Hepatic stellate cell (primary cell): ENCODE measurements at places on chromosomes 16 and 17.
A peak's percentile ranks its signal among the peaks of the same experiment; 100 is the strongest.

GRCh38 chr16:1770328-1771187, 785 bp downstream of the NME3 start:
- DNase-seq = peak; percentile 78

DNA sequence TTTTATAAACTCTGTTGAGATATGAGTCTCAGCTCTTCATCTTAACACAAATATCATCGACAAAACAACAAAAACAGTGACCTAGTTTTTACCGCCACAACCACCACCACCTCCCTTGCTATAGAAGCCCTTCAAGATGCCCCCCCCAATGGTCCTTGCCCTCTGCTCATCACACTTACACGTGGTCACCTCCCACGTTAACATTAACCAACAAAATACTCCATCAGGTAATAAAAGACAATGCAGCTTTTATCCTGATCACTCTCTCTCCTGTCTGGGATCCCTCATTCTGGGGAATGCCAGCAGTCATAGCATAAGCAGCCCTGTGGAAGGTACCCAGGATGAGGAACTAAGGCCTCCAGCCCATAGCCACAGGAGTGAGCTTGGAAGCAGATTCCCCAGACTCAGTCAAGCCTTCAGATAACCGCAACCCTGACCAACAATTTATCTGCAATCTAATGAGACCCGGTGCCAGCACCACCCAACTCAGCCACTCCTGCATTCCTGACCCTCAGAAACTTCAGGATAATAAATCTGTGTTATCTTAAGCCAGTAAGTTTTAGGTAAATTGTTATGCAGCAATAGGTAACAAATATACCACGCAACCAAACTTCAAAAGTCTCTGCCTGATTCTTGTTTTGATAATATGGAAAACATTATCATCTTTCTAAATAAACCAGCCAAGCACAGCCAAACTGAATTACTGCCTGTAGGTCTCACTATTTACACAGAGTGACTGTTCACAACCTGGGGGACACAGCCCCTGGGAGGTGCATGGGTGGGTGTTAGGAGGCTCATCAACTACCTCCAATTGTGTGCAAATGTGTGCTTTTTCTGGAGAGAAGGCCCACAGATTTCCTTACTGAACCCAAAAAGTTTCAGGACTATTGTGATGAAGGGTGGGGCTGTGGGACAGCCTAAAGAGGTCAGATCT, 6.1 kb downstream of the PECAM1 start:
- DNase-seq = no peak

- no peak for DNase-seq
Measured at GRCh38 chr16:24879684-24880083, 33.9 kb downstream of the SLC5A11 start.

DNA sequence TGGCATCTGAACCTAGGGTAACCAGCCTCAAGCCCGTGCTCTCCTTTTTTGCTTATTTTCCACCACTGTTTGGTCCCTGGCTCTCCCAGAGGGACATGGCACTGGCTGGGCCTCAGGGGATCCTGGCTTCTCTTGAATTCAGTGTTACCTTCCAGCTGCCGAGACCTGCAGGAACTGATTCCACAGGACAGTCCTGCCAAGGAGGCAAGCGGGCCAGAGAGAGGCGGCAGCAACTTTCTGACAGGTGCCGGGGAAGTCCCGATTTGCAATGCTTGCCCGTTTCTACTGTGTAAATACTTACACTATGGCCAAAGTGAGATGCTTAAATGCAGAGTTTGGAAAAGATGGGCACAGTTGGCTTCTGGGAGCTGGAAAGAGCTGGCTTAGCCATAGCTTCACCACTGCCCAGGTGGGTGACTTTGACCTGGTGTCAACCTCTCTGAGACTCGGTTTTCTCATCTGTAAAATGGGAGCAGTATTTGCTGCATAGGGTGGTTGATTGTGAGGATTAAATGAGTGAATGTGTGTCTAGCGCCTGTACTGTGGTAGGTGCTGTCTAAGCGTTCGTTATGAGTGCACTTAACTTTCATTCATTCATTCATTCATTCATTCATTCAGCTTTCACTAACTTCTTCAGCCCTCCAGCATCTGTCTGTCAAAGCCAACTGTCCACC, 124.9 kb downstream of the CMIP start:
- DNase-seq = no peak

GRCh38 chr17:73030501-73030921, 62.0 kb downstream of the SLC39A11 start:
- DNase-seq = no peak

- DNase-seq = no peak
Measured at GRCh38 chr17:36722121-36722902, 120.9 kb downstream of the MRM1 start.

DNA sequence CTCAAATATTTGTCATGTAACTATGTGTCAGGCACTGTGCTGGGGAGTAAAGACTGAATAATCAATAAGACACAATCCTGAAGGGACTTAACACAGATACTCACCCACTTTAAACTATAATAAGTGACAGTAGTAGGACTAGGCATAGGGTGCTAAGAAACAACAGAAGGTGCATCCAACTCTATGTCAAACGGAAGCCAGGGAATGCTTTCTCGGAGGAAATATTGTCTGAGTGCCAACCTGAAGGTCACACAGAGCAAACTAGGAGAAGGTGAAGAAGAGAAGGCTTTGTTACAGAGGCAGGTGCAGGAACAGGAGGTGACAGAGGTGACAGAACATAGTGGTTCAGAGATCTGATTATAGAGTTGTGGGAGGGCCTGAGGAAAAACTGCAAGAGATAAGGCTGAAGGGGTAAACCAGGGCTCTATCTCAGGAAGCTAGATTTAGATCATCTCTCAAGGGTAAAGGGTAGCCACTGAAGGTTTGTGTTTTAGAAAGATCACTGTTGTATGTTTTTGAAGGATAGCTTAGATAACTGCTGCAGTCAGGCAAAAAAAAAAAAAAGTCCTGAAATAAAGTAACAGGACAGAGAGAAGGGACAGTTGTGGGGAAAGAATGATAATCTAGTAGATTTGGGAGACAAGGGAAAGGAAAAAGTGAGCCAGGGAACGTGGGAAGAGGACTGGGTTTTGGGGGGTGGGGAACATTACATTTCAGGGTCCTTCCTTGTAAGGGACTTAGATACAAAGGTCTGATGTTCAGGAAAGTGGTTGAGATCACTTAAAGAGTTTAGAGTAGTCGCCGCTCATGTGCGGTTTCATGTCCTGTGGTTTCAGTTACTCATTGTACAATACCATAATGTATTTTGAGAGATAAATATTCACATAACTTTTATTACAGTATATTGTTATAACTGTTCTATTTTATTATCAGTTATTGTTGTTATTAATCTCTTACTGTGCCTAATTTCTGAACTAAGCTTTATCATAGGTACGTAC, 85.6 kb upstream of the NETO2 start:
- DNase-seq = no peak

- DNase-seq = no peak
Measured at GRCh38 chr16:89314357-89314756, 96.9 kb downstream of the ZNF778 start.

DNA sequence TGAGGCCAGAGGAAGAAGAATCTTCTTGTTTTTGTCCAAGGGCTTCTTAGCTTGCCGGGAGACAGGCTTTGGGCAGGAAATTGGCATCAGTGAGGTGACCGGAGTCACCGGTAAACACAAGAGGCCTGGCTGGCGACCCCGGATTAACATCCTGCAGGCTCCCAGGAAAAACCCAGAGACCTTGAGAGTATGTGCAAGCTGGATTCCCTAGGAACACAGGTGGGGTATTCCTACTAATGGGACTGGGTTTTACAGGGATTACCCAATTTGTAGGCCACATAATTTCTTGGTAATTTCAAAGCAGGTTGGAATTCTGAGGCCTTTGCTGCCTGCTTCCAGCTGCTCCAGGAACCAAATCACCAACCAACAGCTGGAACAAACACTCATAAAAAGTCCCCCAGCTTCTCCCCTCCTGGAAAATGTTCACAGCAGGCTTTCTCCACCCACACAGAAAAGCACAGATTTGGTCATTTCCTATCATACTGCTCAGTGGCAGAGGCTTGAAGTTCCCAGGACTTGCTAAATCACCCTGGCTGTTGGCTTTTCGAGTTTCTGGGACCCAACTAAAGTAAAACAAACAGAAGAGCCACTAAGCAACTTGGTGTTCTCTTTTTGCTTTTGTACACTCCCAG, 258.8 kb downstream of the IRF8 start:
- no peak for DNase-seq

DNA sequence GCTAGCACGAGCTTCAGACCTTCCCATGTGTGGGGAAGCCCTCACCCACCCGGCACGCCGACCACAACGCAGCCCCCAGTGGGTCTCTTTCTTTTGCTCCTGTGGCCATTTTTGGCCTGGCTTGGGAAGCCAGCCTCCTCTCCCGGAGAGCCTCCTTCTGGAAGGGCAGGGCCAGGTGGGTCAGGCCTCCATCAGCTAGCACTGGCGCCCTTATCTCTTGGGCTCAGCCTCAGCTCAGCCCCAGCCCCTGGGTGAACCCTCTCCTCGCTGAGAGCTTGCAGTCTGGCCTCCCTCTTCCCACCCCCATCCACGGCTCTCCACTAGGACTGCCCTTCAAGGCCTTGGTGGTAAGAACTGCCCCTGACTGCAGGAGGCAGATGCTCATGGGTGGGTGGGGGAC, 14.7 kb upstream of the JPH3 start:
- no peak for DNase-seq
